ENCODE measurements at places on chromosomes 5 and 9.

DNA sequence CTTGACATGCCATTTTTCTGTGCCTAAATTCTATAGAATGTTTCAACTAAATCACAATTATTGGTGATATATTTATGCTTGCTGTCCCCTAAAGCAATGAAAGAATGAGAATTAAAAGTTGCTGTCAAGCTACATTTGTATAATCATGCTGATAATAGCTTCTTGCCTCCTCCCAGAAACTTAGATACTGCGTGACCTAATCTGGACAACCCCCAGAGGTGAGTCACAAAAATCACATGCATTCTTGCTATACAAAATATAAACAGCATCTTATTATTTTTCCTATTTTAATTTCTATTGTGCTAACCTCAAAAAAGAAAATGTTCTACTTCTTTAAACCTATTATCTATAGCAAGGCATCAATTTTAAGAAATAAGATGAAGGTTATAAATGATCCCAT, 995.8 kb upstream of the ACO1 start:
- DNase-seq = no peak

DNA sequence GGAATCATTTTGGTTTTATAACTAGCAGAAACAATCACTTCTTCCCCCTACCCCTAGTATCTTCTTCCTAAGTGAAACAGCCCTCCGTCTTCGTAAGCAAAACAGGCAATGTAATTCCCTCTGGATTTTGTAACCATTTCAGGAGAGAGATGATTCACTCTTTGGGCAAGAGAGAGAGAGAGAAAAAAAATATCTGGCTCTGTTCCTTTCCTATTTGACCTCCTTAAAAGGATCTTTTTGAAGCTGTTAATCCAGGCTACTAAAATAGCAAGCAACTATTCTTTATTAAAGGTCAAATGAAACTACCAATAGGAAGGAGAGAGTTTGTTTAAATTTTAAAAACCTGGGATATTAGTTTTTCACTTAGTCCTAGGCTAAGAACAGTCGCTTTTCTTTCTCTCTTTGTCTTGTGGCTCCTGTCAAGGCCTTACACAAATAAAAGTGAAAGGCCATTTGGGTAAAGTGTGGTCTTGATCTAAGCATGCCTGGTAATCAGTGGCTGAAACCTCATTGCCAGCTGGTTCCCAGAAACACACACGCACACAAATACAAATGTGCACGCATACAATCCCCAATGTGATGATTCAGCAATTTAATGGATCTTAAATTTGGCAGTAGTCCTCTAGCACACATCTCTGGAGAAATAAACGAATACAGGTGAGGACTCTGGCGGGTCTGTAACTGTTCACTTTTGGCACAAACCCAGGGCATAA, 70.2 kb downstream of the PRUNE2 start:
- peak; percentile 90 for DNase-seq

DNA sequence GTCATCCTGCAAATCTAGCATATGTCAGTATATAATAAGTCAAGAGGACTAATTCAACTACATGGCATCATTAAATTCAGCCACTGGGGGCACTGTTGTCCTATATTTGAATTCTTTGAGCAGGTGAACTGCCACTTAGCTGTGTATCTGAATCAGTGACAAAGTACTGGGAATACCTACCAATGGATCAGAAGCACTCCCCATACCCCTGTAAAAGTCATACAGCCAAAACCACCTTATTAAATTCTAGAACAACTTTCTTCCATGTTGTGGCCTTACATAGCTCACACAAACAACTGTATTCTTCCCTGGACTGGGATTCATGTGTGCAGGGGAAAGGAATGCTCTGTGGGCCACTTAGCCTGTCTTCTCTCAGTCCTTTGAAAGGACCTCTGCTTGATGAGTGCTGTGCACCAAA, 57.4 kb upstream of the PLPP6 start:
- DNase-seq = peak; percentile 23

- no peak for DNase-seq
Observed at GRCh38 chr5:37604290-37604689, 225.2 kb downstream of the WDR70 start.

DNA sequence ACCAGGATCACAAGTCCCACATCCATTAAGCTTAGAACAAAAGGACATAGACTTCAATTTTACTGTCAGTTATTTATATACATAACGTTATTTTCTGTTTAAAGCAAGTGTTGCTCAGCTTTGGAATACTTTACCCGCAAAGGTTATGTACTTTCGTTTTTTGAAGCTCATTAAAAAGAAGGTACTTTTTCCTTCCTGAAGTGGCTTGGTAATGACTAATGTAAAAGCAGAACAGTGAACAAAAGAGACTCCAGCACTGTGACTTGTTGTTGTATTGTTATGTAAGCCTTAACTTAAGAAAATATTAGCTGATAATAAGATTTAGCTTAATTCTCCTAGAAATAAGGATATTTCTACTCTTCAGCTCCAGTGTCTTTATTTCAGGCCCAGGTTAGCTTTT, 97.3 kb upstream of the SLCO6A1 start:
- no peak for DNase-seq

- no peak for DNase-seq
Observed at GRCh38 chr9:29289365-29289764, 1716.1 kb upstream of the C9orf72 start.

DNA sequence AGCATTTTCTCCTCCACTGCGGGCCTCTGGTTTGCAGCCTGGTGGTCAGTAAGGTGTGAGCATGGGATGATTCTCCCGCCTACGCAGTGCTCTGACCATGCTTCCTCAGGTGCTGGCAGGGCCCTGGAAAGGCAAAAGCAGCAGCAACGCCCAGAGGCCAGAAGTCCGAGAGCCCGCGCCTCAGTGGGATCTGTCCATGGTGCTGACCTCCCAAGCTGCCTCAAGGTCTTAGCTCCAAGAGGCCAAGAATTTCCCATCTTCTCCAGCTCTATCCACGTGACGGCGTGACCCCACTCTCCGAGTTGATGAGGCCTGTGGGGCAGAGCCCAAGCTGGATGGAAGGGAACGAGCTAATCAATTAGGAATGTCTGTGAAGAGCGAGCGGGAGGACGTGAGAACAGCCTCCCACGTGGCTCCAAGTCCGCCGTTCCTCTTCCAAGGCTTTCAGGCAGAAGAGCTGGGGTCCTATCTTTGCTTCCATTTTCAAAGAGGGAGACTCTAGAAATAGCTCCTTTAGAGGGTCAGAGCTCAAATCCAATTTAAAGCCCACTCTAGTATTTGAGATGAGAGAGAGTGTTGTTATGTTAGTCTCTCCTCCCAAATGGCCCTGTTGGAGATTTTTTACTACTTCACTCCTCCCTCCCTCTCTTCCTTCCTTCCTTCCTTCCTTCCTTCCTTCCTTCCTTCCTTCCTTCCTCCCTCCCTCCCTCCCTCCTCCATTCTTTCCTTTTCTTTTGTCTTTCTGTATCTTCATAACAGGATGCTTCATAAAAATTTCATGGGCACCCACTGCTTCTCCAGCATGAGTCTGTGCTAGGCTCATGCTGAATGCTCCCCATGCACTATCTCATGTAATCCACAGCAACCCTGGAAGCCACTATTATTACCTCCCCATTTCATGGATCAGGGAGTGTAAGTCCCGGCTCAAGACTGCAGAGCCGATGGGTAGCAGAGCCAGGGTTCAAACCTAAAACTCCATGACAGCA, 69.3 kb downstream of the OLFM1 start:
- DNase-seq = no peak

GRCh38 chr9:120689860-120690259, 24.4 kb downstream of the MEGF9 start:
- no peak for DNase-seq

DNA sequence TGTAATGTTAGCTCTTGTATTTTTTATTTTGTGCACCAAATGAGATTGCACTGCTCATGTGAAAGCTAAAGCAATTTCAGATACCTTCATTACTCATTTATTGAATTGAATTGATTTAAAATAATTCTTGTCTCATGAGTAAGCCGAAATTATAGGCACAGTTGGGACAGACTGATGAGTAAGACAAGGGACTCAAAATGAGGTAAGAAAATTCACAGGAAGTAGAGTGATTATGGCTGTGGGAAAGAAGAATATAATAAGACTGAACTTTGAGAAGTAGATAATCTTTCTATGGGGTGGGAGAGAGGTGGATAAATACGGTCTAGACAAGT, 51.1 kb downstream of the NUDT12 start:
- no peak for DNase-seq

DNA sequence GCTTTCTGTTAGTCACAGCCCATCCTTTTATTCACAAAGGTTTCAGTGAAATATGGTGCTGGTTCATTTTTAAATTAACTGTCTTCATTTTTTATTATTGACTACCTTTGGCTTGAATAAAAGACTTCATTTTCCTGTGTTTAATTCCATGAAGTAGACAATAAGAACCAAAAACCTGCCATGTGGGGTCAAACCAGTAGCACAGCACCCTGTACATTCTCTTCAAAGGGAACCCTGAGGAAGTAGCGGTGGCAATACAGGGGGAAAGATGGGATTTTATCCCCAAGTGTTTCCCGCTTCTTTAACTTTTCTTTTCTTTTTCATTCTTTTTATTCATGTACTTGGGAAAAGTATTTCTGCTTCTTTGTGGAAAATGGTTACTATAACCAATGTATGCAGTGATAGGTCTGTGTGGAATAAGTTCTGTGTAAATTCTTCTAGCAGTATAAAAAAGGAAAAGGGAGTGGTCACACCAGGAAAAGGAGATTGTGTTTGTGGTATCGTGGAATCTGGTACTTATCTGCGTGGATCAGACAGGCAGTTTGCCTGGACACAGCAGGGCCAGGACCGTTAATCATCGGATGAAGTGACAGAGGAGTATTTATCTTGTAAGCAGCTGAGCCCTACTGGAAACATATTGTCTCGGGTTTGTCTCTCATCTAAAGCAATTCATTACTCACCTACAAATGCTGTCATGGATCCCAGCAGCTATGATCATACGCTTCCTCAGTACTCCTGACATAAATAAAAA, 94.2 kb downstream of the PPIC start:
- no peak for DNase-seq

DNA sequence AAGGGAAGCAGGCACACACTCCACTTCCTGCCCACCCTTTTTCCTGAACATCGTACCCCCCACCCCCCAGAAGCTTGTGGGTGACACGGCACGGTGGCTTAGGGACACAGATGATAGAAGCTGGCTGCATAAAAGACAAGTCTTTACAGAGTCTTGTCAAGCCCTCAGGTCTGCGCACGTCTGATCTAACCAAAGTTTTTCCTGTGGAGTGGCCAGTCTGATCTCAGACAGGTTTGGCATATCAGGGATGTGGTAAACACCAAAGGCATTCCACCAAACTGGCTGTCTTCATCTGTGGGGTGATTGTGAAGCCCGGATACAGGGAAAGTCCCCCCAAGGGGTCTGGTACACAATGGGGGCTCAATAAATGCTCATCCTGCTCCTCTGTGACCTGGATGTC, 50.0 kb downstream of the CRB2 start:
- DNase-seq = no peak

DNA sequence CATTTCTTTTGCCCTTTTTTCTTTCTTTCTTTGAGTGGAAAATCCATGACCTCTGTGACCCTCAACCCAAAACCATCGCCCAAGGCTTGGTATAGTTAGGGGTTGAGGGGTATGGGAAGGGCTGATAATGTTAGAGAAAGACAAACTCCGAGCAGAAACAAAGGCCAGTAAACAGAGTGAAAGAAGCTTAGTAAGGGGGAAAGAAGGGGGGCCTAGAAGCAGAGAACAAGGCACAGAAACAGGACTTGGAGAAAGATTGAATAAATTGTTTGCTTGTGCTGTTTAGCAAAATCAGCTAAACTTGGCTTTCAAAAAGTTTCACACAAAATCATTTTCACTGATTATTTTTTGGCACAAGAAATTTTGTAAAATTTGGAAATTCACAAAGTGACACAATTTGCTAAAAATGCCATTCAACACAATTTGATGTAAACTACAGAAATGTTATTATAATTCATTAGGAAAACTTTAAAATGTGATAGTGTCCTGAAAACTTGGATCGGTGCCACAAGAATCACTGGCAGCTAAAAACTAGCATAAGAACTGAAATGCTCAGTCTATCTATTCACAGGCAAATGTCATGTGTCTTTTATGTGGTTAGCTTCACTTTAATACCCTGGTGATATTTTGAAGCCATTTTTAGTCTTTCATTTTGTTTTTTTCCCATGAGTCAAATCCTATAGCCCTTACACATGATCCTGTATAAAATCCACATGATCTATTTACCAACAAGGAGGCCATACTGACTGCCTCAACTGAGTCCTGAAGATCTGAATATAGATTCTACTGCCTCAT, 276.4 kb downstream of the NR2F1-AS1 start:
- no peak for DNase-seq

- DNase-seq = no peak
Observed at GRCh38 chr5:39648085-39648847, 223.5 kb upstream of the DAB2 start.

GRCh38 chr5:126931963-126932660, 98.2 kb downstream of the MARCHF3 start:
- no peak for DNase-seq

- no peak for DNase-seq
Observed at GRCh38 chr5:162543437-162543836, 475.9 kb downstream of the GABRG2 start.
